Mesenchymal stem cell (in vitro differentiated cells and primary cell): ENCODE measurements at places on chromosomes 16 and 17.
A peak's percentile ranks its signal among the peaks of the same experiment; 100 is the strongest.

DNA sequence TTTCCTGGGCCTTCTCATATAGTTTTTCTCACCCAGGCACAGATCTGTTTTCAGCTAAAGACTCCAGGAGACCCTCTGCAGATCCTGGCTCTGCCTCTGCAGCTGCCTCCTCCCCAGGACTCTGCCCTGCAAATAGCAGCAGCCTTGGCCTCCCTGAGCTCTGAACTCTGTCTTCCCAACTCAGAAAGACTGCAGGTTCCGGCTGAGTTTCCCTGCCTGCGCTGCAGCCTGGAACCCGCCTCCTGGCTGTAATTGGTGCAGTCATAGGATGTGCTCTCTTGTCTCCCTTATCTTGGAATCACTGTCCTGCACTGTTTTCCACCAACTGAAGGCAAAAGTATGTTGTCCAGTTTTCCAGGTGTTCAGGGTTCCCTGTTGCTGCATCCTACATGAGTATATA, 14.3 kb upstream of the DNASE1 start:
- no peak for DNase-seq

GRCh38 chr16:70747703-70748631, 53.0 kb downstream of the VAC14 start:
- DNase-seq = peak; percentile 45

GRCh38 chr17:7393613-7394451, 493 bp downstream of the PLSCR3 start:
- peak; percentile 41 for DNase-seq

DNA sequence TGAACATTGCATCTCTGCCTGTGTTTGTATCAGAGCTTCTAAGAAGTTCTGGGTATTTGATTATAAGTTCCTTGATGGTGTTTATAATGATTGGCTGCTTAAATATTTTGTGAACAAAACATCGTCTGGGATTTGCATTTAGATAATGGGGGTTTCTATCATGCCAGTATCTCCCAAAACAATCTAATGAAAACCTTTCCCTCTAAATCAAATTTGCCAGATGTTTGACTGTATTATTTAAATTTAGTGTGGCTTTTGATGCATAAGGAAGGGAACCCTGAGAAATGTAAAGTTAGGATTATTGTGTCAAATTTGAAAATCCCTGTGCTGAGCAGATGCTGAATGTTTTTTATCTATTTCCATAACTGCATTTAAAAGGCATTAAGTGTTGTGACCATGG, 159.9 kb downstream of the HS3ST3A1 start:
- no peak for DNase-seq

- DNase-seq = no peak
Measured at GRCh38 chr17:50917418-50917743, 51.2 kb upstream of the TOB1 start.

DNA sequence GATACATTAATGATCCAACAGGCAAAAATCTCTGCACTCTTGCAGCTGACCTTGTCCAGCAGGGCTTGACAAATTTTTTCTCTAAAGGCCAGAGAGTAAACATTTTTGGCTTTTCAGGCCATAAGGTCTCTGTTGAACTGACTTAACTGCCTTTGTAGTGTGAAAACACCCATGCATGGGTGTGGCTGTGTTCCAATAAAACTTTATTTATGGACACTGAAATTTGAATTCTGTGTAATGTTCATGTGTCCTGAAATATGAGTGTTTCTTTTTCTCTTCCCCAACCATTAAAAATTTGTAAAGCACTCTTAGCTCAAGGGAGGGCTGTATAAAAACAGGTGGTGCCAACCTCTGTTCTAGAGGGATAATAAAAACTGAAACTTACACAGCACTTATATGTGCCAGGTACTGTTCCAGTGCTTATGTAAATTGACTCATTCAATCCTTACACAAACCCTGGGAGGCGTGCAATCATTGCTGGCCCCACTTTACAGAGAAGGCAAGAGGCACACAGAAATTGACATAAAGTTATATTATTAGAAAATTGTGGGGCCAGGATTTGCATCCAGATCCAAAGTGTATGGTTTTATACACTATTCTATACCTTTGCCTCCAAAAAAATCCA, 18.8 kb upstream of the ZNF423 start:
- DNase-seq = no peak

- DNase-seq = peak; percentile 48
Measured at GRCh38 chr17:39144416-39144840, 7.0 kb downstream of the PLXDC1 start.

- no peak for DNase-seq
Measured at GRCh38 chr17:1958134-1958881, 66.8 kb downstream of the RTN4RL1 start.

DNA sequence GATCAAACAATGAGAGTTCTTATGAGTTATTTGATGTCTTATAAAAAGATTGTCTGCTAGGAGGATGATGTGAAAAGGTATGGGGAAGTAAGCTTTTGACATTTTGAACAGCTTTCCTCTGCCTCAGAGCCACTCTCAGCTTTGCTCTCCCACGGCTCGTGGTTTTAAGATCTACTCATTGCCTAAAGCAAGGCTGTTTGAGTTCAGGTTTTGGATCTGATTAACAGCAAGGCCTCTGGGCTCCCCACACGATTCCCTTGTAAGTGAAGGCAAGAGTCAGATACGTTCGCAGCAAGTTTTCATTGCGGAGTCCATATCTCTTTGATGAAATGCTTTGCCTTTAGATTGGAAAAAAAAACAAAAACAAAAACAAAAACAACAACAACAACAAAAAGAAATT, 515.0 kb upstream of the SALL1 start:
- no peak for DNase-seq

DNA sequence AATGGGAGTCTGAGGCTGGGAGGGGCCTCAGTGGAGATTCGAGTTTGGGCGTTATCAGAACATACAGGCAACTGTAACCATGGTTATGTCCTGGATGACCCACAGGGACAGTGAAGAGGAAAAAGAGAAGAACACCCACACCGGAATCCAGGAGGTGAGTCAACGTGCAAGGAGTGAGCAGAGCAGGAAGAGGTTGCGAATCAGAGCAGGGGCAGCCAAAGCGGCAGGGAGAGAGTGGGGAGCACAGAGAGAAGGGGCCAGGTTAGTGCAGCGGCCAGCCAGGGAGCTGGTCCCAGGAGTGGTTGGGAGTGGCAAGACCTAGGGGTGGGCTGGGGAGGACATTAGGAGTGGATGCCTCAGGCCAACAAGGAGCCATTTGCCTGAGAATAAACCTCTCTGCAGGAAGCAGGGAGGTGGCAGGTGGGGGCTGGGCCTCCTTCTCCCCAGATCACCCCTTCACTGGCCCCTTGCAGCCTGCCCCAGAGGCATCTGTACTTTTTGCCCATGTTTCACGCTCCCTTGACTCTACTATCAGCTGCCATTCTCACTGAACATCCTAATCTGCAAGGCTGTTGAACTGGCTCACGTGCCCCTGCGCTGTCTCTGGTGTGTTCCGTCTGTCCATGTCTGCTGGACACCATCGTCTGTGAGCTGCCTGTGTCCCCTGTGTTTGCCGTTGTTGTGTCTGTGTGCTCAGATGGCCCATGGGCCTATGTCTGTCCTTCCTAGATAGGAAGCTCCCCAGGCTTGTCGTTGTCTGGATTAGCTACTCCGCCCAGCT, 5.1 kb downstream of the KRT13 start:
- peak; percentile 38 for DNase-seq
